NCI-H1436 treated with DMSO at 0.1 percent for 48 hours (cell line): ENCODE measurements at places on chromosomes 16 and 17.

DNA sequence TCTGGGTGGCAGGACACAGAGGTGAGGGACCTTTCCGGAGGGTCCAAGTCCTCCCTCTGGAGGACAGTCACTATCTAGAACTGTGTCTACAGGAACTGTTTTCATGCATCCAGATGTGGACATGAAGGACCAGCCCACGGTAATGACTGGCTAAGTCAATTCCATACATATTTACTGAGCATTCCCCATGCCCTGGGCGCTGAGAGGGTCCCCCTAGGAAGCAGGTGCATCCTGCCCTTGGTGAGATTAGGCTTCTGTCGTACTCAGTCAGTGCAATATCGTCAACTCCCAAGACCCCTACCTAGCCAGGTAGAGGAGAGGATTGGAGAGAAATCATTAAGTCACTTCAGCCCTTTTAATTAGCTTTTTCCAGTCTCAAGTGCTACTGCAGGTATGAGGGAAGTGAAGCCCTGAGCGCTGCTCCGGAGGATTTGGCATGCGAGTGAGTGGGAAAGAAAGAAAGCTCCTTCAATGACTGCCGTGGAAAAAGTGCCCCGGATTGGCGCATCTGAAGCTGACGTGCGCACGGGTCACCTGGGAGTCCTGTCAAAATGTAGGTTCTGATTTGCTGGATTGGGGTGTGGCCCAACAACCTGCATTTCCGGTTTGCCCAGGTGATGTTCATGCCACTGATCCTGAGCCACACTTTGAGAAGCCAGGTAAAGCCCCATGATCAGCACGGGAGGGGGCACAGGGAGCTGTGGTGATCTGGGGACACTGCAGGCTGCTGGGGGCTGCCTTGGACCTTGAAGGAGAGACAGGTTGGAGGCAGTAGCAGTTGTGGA lies 367.4 kb upstream of the TNRC6C start:
- DNase-seq, result no peak

GRCh38 chr17:681316-681715 lies 33.3 kb downstream of the VPS53 start:
- no peak for DNase-seq

DNA sequence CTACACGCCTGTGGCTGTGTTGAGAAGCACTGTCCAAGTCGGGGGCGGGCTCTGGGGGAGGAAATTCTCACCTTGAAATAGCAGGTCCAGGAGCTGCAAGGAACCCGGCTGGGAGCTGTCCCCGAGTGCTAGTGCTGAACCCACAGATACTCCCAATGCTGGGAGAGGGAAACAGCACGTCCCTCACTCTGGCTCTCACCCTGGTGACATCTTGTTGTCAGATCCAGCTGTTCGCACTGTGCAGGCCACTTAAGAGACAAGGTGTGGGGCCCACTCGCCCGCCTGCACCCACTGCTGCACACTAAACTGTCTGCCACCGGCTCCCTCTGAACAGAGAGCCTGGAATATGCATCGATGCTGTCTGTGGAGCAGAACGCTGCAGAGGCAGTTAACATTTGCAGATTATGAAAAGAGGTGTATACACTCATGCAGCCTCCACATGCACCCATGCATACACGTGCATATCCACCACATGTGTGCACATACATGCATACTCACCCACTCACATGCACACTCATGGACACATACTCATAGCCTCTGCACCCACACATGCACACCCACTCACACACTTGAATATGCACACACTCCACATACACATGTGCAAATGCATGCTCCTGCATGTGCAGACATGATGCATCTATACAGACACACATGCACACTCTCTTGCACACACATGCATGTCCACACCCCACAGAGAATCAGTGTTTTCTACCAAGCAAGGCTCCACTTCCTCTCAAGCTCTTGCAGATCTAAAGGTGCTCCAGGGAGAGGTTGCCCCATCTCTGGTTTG lies 42.0 kb downstream of the MGAT5B start:
- DNase-seq, result no peak

DNA sequence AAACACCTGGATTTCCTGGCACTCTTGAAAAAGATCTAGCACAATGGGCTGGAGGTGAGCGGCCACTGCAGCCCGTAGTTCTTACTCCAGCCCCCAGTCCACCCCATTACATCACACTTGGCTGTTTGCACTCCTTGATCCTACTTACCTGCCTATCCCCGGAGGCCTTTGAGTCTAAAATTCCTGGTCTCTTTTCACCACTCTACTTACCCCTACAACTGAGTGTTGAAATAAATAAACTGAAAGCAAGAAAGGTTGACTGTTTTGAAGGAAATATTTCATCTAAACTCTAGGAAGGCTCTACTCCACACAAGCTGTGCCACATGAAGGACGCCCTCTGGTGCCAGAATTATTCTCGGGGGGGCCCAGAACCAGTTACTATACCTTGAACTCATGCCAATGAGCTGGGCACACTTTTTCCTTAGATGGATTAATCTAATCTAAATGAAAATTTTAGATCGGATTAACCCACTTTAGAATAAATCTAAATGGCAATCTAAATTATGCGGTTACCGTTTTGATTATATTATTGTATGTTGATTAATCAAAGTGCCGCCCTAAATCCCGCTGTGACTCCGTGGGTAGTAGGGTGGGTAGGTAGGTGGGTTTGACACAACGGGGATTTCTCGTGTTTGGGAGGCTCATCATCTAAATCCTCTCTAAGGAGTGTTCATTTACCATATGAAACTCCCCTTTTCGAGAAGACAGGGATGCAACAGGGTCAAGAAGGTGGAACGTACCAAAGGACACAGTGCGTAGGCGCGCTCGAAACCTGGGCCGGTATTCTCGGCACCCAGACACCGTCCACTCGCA lies 651 bp upstream of the EIF1 start:
- peak; percentile 57 for DNase-seq

DNA sequence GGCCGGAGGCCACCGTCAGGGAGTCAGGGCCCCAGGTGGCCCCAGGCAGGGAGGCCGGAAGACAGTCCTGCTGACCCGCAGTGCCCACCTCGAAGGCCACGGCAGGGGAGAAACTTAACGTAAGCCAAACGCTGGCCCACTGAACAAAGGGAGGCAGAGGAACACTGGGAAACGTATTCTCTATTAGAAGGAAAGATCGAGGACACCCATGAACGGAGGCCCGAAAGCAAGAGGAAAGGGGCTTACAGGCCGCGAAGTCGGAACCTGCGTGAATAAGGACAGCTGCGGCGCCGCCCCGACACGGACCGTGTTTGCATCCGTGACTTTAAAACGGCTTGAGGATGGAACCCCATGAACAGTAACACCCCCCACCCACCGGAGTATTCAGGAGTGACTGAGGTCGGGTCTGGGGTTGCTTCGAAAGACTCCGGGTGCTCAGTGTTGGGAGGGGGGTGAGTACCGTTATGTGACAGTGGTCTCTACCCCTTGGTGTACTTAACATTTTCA lies 102.4 kb upstream of the METRNL start:
- no peak for DNase-seq

GRCh38 chr17:10061111-10061845 lies 137.1 kb downstream of the GAS7 start:
- DNase-seq, result no peak

GRCh38 chr17:8685381-8685780 lies 54.9 kb upstream of the MYH10 start:
- no peak for DNase-seq

DNA sequence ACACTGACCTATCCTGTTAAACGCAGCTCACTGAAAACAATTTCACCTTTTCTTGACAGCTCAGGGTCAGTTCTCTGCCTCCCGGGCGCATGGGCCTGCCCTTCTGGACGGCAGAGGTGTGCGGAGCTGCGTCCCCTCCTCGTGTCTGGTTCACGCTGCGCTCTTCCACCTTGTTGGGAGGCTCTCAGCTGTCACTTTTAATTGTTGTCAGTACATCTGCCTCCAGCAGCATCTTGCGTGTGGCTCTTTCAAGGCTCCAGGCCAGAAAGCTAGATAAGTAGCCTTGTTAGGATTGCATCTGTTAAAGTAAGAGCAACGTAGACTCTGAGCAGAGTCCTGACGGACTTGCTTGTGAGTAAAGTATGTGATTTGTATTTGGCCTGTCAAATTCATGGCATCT lies 59.4 kb downstream of the MGAT5B start:
- no peak for DNase-seq

DNA sequence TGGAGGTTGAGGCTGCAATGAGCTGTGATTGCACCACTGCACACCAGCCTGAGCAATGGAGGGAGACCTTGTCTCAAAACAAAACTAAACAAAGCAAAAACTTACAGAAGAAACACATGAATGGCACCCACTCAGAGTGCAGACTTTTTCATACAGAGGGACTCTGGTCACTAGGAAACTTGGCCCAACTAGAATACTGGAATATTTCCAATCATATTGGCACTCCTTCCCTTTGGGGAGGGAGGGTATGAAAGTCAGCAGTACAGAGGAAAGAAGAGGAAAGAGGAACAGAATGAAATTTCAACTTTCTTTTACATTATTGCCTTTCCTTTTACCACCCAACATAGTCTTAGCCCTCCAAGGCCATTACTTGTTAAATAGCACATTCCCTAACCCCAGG lies 28.2 kb downstream of the CMTR2 start:
- DNase-seq, result no peak
